ENCODE measurements at places on chromosomes 3 and 15. TPM values are rescaled to one million over a fixed set of nuclear protein-coding genes. Genes with fewer than 3 reads are reported as not detected.

PRSS50 gene
- not detected for total RNA-seq

SCAMP2 gene
- total RNA-seq, result 20.9 TPM

MYZAP gene
- total RNA-seq, result not detected

ZBTB20 gene
- total RNA-seq, result 11.6 TPM

FSTL1 gene
- total RNA-seq, result 2,112 TPM

NR2E3 gene
- total RNA-seq, result 0.38 TPM

NR1I2 gene
- total RNA-seq, result not detected
